ENCODE measurements at places on chromosomes 3 and 15. TPM values are rescaled to one million over a fixed set of nuclear protein-coding genes. Genes with fewer than 3 reads are reported as not detected.

Gene FETUB
- not detected for total RNA-seq

Gene COL6A5
- not detected for total RNA-seq

- no peak overlapping the region for H3K27ac ChIP-seq
- no peaks in the 10 kb centered on the region for H3K36me3 ChIP-seq
- no peaks in the 10 kb centered on the region for H3K4me1 ChIP-seq
- no peaks in the 10 kb centered on the region for H3K27me3 ChIP-seq
Measured at GRCh38 chr3:69901802-69902201, 97.7 kb upstream of the SAMMSON start.

DNA sequence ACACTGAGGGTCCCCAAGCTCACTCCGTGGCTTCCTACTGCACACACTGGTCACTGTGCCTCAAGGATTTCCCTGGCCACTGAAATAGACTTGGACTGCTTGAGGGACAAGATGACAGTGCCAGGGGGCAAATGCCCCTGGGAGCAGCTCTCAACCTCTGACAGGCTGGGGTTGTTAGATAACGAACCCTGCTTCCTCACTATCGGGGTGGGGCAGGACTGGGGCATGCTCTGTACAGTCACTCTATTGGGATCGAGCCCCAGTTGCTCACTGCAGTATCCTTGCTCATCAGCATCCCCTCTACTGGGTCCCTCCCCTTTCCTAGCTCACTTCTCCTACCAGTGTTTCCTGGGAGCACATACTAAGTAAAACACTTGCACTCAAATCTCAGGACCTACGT lies 610.8 kb downstream of the NTRK3 start:
- H3K36me3 ChIP-seq = no peaks in the 10 kb centered on the region
- no peaks in the 10 kb centered on the region for H3K27me3 ChIP-seq
- no peak overlapping the region for H3K4me3 ChIP-seq

Gene GPX1
- total RNA-seq = 174 TPM

GRCh38 chr3:72255791-72256559 lies 471.0 kb upstream of the PROK2 start:
- peaks cover 25% of the 10 kb centered on the region for H3K27me3 ChIP-seq
- no peak for DNase-seq
- H3K36me3 ChIP-seq = no peaks in the 10 kb centered on the region
- peaks cover 6% of the 10 kb centered on the region for H3K4me1 ChIP-seq
- no peak overlapping the region for H3K27ac ChIP-seq
- no peak overlapping the region for H3K4me3 ChIP-seq

DNA sequence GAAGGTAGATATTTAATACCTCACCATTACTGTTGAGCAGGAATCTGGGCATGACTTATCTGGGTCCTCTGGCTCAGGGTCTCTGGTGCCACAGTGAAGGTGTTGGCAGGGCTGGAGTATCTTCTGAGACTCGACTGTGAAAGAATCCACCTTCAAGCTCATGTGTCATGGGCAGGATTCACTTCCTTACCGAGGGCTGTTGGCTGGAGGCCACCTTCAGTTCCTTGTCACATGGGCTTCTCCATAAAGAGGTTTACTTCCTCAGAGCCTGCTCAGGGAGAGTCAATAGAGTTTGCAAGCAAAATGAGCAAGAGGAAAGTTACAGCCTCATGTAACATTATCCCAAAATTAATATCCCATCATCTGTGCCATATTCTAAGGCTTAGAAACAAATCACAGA lies 459.5 kb downstream of the NR2F2 start:
- H3K27me3 ChIP-seq = no peaks in the 10 kb centered on the region
- DNase-seq = no peak
- H3K4me3 ChIP-seq = no peak overlapping the region
- no peaks in the 10 kb centered on the region for H3K4me1 ChIP-seq
- no peak overlapping the region for H3K27ac ChIP-seq
- H3K36me3 ChIP-seq = no peaks in the 10 kb centered on the region

Gene STRIT1
- total RNA-seq = not detected

Gene GOLGA8J
- total RNA-seq = 0.29 TPM

- H3K27me3 ChIP-seq = no peaks in the 10 kb centered on the region
- no peaks in the 10 kb centered on the region for H3K4me1 ChIP-seq
- no peaks in the 10 kb centered on the region for H3K36me3 ChIP-seq
Measured at GRCh38 chr3:128201158-128201755, 48.0 kb downstream of the EEFSEC start.

Gene NRROS
- 0.72 TPM for total RNA-seq

Measured in osteoblast (primary cell).